Cardiac septum (tissue), 1 donor: ENCODE measurements at places on chromosomes 7 and 10. TPM values are rescaled to one million over a fixed set of nuclear protein-coding genes. Genes with fewer than 3 reads are reported as not detected.

The SIRT1 gene
- total RNA-seq, result 16.1 TPM

The PDCD11 gene
- total RNA-seq, result 15.5 TPM

The C10orf143 gene
- total RNA-seq, result 2.6 TPM

The NKX2-3 gene
- not detected for total RNA-seq

The THNSL1 gene
- 4.3 TPM for total RNA-seq

The PPP1R17 gene
- not detected for total RNA-seq

The NME8 gene
- total RNA-seq, result not detected

The CYP2W1 gene
- total RNA-seq, result not detected
